Stimulated activated CD4-positive, alpha-beta T cell treated with anti-CD3 and anti-CD28 coated beads, Interleukin-12 subunit alpha, Interleukin-12 subunit beta, amount 100 ng/mL, for 24 hours (primary cell): ENCODE measurements at places on chromosomes 12 and 14.
A peak's percentile ranks its signal among the peaks of the same experiment; 100 is the strongest.

- DNase-seq = no peak
These were observed 1.4 kb upstream of the APOBEC1 start for GRCh38 chr12:7667125-7667524.

DNA sequence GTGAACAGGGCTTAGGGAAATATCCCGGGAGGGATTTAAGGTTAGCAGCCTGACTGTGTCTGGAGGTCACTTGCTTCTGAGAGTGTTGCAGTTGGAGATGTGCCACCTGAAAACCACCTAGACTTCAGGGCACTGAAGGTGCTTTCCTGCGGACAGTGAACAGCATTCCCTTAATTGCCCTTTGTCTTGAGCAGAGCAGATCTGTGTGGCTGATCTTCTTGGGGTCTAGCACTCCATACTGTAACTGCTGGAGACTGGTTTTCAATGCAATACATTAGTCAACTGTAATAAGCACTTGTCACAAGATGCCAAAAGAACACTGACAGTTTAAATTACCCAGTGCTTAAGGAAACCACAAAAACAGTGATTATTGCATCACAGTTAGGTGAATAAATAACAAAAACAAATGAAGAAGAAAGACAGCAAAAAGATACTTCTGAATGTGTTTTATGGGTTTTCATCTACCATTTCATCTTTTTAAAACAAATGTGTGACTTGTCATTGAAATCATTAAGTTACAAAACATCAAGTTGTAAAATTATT is 111.8 kb downstream of the PRIMA1 start:
- DNase-seq = no peak

GRCh38 chr12:77469578-77470333 is 360.9 kb upstream of the NAV3 start:
- no peak for DNase-seq

- no peak for DNase-seq
These were observed 2.1 kb downstream of the RNF31 start for GRCh38 chr14:24149302-24149969.

GRCh38 chr12:13442457-13442856 is 245.9 kb downstream of the EMP1 start:
- DNase-seq = no peak

GRCh38 chr12:104680070-104680469 is 223.3 kb downstream of the CHST11 start:
- no peak for DNase-seq

- DNase-seq = no peak
These were observed 716.0 kb downstream of the LRFN5 start for GRCh38 chr14:42322531-42323284.

DNA sequence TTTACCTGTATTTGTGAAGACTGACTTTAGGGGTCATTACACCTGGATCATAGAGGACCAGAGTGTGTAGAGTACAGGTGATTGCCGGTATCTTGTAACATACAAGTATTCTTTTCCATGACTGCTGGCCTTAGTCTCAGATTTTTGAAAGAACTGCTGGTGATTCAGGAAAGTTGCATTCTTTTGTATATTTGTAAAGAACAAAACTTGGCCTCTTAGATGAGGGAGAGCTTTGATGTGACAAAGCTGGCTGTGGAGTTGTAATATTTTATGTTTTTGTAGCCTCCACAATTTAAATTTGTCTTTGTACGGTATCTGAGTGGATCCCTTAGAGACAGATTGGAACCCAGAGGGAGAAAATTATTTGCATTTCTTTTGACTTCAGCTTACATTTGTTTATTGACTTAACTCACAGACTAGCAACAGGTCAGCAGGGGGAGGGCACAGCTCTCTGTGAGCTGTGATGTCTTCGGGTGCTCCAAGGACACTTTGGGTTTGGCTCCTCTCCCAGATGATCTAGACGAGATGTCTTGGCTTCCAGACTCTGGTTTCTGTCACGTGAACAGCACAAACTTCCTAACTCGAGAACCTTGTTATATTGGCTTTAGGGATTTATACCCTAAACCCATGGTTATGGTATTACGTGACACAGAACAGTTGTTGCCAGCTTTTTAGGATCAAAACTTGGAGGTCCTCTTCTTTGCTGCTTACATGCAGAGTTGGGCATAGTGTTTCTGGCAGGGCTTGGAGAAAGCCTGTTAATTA is 65.9 kb downstream of the DAAM1 start:
- no peak for DNase-seq

- DNase-seq = no peak
These were observed 5.0 kb downstream of the HDAC7 start for GRCh38 chr12:47814539-47815170.

DNA sequence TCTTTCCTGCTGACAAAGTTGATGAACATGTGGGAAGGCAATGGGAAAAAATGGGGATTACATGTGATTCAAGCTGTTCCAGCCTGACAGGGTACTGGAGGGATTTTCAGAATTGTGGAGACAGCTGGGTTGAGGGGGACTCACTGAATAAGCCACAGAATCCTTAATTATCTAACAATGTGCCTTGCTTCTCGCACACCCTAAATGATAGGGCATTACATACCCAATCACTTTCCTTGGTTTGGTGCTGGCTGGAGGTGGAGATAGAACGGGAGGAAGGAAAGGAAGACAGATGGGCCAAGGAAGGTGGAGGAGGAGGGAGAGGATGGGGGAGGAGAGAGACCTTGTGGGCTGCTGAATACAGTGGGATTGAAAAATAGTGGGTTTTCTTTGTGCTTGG is 20.7 kb downstream of the PELI2 start:
- DNase-seq = no peak

DNA sequence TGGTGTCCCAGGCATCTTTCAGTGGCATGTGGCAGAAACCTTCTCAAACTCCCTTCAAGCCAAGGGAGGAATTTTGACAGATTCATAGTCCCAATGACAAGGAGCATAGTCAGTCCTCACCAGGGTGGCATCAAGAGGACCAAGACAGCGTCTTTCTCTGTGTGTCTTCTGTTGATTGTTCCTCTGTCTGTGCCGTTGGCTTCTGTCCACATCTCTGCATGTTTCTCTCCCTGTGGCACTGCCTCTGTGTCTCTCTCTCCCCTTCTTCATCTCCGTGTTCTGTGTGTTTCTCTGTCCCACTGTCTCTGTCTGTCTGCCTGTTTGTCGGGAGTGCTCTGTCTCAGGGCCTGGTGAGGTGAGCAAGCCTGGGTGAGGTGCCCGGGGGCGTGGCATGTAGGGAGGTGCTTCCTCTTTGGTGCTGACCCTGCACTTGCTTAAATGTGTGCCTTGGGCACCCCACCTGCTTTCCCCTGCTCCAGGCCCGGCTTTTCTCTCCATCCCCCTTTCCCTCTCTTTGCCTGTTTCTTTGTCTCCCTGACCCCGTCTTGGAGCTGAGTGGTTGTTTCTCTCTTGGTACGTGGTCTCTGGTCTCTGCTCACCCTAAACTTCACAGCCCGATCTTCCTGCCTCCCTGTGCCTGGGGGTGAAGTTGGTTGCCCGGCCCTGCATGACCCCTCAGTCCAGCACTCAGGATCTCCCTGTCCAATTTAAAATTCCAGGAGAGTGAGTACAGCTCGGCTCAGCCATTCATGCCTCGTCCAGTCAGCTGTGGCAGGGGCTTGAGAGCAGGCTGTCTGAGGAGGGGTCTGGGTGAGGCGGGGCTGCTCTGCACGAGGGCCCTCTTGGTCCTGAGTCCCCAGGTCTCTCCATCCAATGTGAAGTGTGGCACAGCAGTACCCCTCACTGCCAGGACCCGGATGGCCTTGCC is 28.5 kb downstream of the JDP2 start:
- no peak for DNase-seq

GRCh38 chr14:69611172-69612013 is at the start of gene SUSD6:
Gene SUSD6, plus strand, starts transcription at chr14:69611596. Its CDS starts 46,997 bp downstream, at chr14:69658593.
- DNase-seq = peak; percentile 80

DNA sequence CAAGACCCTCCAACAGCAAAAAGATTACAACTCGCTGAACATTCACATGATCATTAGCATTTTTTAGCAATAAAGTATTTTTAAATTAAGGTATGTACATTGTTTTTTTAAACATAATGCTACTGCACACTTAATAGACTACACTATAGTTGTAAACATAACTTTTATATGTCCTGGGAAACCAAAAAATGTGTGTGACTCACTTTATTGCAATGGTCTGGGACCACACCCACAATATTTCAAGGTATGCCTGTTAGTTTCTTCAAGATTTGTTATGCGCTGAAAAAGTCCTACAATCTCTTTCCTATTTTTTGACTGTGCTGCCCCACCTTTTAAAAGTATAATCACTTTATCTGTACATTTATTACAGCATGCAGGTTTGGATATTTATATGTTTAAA is 30.4 kb upstream of the PCNX4 start:
- DNase-seq = no peak

DNA sequence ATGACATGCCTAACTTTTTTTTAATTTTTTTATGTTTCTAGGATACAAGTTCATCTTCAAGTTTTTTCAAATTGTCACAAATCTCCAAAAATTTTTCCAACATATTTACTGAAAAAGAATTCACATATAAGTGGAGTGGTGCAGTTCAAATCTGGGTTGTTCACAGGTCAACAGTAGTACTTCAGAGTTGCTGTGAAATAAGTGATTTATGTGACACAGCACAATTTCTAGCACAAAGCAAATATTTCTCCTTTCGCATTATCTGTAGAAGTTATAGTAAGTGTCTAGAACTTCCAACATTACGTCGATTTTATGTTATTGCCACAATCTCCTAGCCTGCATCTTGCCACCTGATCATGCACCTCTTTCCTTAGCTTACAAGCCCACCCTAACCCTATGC is 9.7 kb upstream of the KRT2 start:
- no peak for DNase-seq

- DNase-seq = no peak
These were observed 13.8 kb upstream of the ZFP36L1 start for GRCh38 chr14:68806526-68807147.

GRCh38 chr12:50642035-50642451 is 121.9 kb upstream of the ATF1 start:
- DNase-seq = no peak

DNA sequence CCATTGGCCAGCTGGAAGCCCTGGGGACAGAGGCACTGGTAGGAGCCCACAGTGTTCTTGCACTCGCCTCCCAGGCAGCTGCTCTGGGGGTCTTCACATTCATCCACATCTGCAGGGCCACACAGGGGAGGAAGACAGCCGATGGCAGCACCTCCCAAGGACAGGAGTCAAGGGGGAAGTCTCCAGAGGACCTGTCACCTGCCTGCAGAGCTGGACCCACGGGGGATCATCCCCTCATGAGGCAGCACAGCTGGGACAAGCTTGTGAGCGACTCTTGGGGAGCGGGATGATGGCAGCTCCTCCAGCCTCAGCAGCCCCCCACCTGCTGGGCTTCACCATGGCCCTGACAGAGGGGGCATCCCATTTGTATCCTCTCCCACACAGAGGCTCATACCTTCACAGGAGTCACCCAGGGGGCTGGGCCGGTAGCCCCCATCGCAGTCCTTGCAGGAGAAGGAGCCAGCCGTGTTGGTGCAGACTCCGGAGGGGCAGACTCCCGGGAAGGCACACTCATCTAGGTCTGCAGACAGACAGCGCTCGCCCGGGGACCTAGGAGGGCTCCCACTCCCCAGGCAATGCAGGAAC is 15.4 kb downstream of the ISCA2 start:
- DNase-seq = no peak

DNA sequence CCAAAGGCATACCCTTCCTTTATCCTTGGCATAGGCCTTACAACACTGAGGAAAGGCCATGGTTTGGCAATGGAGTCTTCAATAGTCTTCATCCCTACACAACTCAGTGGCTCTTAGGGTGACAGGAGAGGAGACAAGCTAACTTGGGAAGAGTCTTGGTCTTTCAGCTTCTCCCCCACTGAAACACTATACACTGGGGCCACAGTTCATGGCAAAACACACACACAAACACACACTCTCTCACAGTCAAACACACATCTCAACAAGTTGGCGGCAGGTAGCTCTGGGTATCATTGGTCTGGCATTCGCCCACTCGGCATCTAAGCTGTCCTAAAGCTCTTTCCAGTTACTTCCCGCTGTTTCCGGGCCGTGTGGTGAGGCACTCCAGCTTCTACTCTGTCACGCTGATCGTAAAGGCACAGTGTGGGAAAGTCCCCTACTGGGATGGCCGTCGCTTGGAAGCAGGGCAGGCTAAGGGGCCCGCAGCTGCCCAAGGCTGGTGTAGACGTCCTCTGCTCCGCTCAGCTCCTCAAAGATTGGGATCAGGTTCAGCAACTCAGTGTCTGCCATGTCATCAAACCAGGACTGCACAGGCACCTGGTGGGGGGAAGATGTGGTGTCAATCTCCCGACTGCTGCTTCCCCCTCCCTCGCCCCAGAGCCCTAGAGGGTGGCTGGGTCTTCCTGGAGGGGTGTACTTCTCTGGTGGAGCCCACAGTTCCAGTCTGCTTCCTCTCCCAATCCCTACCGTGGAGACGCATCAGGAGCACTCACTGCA is 4.8 kb upstream of the AVIL start:
- DNase-seq = no peak

DNA sequence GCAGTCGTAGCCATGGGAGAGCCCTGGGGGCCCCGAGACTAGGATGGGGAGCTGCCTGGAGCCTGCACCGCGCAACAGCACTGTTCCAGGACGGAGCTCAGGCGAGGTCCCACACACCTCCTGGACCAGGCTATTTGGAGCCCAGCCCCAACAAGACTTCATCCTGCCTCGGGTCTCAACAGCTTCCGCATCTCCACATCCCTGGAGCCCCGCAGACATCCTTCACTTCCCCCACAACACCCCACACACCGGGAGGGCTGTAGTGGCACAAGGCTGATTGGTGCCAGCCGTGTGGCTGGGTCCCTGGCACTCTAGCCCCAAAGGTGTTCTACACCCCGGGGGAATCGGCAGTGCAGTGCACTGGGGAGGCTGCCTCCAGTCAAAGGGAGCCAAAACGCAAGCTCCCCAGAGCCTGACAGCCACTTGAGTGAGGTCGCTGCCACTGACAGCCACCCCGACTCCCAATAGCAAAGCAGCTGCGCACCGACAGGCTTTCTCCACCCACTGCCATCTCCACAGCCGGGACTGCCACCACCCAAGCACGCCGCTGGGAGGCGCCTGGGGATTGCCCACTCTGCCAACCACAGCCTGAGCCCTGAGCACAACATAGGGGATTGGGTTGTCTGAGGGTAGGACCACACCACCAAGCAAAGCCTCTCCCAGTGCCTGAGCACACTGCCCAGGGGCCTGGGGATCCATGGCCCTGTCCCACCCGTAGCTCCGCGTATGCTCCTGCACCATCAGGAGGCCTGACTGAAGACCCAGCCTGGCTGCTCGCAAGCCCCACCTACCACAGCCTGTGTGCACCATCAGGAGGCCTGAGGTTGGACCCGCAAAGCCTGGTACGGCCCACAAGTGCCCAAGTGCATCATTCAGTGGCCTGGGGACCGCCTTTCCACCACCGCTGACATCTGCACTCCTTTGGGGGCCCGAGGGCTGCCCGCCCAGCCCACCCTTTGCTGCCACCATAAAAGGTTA is 13.2 kb upstream of the KLRF1 start:
- DNase-seq = peak; percentile 88
